ENCODE measurements at places on chromosomes 16 and 17.

- no peak for DNase-seq
Measured at GRCh38 chr16:48047720-48048119, 108.1 kb downstream of the ABCC12 start.

GRCh38 chr16:19167710-19168370, at the start of gene SYT17:
SYT17 (plus strand) TSS chr16:19168240; CDS start chr16:19168647, 407 bp downstream.
- no peak for DNase-seq

DNA sequence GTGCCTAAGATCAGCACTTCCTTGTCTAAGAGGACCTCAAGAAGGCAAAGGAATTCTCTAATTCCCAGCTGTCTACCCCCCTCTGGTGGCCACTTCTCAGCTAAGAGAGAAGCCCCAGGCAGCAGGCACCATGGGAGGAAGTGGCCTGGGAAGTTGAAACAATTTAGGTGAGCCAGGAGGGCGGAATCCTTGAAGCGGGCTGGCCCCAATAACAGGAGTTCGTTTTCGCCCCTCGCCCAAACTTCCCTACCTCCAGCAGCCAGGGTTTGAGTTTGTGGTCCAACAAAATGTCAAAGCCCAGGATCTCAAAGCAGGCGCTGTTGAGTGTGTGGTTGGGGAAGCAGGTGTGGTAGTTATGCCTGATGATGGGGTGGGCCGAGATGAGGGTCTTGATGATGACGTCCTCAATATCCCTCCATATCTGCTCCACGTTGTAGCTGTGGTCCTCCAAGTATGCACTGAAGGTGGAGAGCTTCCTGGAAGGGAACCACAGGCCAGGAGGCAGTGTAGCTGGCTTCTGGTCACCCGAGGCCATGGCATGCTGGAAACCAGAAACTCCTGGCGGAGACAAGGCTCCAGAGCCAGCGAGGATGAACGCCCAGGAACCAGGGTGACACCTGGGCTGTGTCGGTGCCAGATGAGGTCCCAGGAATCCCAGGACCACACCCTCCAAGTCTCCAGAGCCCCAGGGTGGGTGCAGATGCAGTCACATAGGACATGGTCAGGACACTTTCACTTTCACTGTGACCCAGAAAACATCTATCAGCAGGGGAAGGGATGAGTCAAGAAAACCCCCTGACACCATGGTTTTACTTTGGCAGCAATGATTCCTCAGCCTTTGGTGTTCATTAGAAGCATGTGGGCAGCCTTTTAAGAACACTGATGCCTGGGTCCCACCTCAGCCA, 25.6 kb downstream of the TTLL6 start:
- DNase-seq = no peak

GRCh38 chr16:8751481-8752311, 45.7 kb downstream of the TMEM186 start:
- DNase-seq = no peak

- no peak for DNase-seq
Measured at GRCh38 chr17:75769536-75769935, 4.5 kb upstream of the GALK1 start.

GRCh38 chr17:38448208-38448771, 20.0 kb downstream of the ARHGAP23 start:
- DNase-seq = no peak

DNA sequence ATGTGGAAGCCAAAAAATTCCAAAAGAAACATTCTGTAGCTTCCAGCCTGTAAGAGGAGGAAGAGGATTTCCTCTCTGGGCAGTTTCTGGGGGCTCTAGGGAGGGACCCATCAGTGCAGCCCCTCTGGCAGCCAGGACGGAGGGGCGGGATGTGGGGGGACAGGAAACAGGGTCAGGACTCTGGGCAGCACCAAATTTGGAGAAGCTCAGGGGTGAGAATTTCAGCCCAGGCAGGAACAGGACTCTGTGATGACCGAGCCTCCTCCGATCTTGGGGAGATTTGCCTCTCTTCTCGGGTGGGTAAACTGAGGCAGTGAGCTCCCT, 18.4 kb upstream of the CIBAR2 start:
- DNase-seq = no peak

DNA sequence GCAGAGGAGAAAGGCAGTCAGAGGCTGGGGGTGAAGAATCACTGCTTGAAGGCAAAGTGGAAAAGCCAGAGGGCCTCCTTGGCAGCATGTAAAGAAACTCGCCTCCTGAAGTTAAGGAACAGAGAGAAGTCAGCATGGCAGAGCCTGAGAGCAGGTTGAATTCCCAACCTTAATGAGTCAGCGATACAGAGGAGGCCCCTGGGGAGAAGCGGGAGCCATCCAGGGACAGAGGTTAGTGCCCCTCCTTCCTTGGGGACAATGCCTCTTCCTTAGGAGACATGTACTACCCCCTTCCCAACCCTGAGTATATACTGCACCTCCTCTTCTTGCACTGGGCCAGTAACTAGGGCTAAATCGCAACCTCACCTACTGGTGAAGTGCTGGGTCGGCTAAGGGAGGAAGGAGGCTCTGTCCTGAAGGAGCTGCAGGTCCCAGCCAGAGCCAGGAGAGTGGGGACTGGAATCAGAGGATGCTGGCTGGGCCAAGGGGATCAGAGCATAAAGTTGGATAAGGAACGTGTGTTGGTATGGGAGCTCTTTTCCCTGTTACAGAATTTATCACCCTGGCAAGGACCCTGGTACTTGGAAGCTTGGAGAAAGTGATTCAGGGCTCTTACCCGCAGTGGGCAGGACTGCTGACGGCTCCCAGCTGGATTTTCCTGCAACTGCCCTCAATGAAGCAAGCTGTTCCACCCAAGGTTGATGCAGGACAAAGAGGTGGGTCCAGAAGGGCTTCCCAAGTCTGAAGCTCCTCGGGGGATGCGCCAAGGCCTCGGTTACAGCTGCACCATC, 5.4 kb upstream of the AANAT start:
- no peak for DNase-seq

GRCh38 chr17:65011047-65011446, 45.5 kb downstream of the GNA13 start:
- no peak for DNase-seq

DNA sequence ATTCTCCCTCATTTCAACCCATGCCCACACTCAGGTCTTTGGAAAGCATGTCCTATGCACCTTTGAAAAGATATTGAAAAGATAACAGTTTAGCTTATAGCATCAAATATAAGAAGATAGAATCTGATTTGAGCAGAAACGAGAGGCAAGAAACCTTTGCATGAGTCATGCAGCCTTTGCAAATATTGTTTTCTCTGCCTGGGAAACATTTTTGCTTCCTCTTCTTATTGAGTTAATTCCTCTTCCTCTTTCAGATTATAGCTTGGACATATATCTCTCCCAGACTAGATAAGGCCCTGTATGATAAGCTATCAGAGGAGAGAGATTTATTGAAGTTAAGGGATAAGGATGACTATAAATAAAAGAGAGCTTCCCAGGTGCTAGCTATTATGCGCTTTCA, 46.1 kb upstream of the KCNJ2 start:
- no peak for DNase-seq

- DNase-seq = no peak
Measured at GRCh38 chr17:64401941-64402340, 11.3 kb upstream of the PECAM1 start.

DNA sequence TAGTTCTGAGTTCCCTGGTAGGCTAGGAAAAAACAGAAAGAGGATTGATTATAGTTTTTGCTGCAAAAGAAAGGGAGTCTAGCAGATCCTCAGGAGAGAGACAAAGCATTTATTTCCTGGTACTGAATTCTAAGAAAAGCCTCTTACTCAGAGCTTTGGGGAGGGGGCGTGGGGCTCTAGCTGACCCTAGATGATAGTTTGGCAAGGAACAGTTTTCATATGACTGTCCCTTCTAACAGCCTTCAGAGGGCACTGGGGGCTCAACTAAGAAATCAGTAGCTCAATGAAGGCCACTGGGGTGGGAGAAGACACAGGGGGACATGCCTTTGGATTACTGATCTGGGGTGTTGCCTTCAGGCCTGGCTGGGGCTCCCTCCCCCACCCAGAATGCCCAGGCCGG, 4.0 kb downstream of the CA7 start:
- DNase-seq = no peak

DNA sequence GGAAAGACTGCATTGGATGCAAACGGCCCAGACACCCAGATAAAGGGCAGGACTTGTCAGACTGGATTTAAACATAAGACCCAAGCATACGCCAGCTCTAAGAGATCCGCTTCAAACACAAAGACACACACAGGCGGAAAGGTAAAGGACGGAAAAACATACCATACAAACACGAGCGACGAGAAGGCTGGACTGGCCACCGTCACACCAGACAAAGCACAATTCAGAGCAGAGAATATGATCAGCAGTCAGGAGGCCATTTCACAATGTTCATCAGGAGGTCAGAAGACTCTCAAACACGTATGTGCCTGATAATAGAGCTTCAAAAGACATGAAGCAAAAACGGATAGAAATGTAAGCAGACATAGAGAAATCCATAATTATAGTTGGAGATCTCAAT, 84.9 kb upstream of the GNG13 start:
- DNase-seq = no peak

DNA sequence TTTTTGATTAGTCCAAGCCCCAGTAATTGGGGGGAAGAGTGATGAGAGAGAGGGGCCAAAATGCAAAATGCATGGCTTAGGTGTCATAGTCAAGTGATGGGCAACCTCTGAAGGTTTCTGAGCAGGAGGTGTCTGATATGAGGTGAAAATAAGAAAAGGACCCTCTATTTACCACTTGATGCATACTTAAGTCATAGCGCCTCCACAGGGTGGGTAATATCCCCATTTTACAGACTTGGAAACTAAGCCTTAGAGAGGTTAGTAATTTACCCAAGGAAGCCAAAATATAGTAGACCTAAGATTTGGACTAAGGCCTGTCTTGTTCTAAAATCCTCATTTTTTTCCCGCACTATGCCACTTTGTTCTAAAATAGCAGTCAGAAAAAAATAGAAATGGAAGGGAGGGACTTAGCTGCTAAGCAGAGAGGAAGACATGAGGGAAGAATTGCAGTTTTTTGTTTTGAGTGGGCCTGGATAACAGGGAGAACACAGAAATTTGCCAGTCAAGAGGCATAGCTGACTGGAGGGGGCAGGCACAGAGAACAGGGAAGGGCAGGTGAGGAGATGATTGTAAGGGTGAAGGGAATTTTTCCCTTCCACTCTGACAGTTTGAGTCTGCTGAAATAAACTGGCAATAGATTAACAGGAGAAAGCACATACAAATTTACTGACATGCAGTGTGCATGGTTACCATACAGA, 2.3 kb upstream of the GRB2 start:
- DNase-seq = no peak

- no peak for DNase-seq
Measured at GRCh38 chr17:55490376-55490775, 20.9 kb downstream of the SMIM36 start.

GRCh38 chr17:78947235-78948149, 22.3 kb upstream of the TIMP2 start:
- DNase-seq = no peak
